Activated T-helper 1 cell treated with anti-CD3 and anti-CD28 coated beads, Interleukin-2, amount 50 U/mL, for 16 hours (primary cell): ENCODE measurements at places on chromosomes 13 and 19.
A peak's percentile ranks its signal among the peaks of the same experiment; 100 is the strongest.

DNA sequence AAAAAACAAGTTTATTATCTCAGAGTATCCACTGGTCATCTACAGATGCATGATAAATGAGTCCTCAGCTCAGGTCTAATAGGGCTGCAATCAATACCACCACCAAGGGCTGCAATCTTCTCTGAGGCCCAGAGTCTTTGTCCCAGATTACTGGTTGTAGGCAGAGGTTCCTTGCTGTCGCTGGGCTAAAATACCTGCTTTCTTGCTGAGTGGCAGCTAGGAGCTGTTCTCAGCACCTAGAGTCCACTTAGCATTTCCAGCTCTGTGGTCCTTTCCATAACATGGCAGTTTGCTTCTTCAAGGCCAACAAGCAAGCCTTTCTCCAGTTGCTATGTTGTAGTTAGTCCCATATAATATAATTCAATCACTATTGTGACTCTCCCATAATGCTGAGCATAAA is 351.3 kb downstream of the SLITRK1 start:
- no peak for DNase-seq

- DNase-seq, result peak; percentile 98
Measured at GRCh38 chr19:47745010-47745901, at the start of gene NOP53. Gene NOP53, plus strand, starts transcription at chr19:47745546. Its CDS starts 14 bp downstream, at chr19:47745560.

DNA sequence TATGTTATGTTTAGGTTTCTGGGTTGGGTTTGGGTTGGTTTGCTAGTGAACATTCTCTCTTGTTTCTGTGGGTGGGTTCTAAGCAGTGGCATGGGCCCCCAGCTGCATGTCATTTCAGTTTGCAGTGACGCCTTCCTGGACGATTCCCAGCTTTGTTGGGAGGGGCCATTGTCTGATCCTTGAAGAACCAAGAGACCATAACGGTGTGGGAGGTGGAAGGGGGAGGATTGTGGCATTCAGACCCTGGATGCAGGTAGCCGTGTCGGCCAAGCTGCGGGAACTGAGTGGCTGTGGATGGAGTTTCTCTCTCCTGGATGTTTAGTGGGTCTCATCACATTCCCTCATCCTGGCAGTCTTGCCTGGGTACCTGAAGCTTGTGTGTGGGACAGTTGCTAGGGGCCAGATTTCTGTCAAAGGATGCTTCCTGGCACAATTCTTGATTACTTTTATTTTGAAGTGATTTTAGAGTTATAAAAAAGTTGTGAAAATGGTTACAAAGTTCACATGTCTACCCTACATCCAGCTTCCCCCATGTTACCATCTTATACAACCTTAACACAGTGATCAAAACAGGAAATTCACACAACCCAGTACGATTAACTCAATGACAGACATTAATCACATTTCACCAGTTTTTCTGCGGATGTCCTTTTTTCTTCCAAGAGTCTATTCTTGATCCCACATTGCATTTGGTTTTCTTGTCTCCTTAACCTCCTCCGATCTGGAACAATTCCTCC is 123.8 kb downstream of the SIPA1L3 start:
- DNase-seq, result no peak

DNA sequence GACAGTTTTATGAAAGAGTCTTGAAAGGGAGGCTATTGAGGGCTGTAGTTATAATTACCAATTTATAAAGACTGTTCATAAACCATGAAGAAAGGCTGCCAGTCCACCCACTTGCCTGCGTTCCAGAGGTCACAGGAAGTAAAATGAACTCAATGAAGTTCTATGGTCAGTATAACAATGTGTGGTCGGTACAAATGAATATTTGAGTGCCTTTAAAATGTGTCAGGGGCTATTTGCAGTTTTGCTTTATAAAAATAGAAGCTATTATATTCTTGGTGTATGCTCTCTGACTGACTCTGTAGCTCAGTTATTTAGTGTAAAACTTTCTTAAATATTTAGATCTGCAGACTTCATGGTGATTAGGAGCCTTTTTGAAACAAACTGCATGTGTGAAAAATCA is 47.0 kb downstream of the ESD start:
- DNase-seq, result no peak

- DNase-seq, result no peak
Measured at GRCh38 chr13:97245011-97245410, 22.9 kb downstream of the MBNL2 start.

GRCh38 chr13:44465318-44465717 is 91.7 kb downstream of the SERP2 start:
- DNase-seq, result no peak

DNA sequence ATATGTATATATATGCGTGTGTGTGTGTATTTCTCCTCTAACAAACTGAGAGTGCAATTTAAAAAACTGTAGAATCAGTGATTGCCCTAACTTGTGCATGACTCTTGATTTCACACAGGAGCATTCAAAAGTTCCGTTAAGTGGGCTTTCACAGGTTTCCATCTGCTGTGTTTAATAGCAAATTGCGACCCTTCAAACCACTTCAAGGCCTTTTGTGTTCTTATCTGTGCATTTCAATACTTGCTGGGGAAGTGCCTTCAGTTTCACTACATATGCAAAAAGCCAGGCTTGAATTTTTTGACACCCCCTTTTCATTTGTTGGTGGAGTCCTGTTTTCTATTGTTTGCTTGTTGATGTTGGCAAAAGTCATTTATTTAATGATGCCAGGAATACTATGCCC is 158.0 kb downstream of the TM9SF2 start:
- no peak for DNase-seq

DNA sequence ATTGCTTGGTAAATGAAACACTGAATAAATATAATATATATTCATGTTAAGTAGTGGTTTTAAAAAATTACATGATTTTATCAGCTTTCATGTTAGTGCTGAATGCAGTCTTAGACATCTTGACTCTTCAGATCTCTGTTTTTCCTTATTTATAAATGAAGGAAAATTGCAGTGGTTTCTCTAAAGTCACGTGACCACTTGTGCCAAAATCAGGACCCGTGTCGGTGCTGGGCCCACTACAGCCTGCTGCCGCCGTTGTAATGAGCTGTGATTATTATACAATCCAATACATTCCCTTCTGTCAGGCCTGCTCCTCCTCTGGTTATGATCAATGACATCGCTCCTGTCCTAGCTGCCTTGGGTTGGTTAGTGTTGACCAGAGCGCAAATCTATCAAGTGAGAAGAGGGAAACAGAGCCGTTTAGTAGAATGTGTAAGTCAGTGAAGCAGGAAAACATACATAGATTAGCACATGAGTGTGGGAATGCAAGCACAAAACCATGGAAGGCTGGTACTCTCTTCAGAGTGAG is 88.2 kb downstream of the AKAP11 start:
- no peak for DNase-seq

DNA sequence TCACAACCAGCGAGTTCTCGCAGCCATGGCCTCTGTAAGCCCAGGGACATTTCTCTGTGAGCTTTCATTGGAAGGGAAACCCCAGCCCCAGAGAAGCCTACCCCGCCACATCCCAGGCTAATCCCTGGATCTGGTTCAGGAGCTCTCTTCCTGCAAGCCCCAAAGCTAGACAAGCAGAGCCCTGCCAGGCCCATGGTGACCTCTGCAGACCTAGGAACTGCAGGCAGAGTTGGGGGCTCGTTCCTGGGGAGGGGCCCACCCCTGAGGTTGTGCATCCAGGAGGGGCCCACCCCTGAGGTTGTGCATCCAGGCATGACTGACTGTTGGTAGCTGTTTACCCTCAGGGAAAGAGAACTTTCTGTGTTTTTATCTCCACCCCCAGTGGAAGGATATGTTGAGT is 21.7 kb downstream of the KCTD15 start:
- no peak for DNase-seq

DNA sequence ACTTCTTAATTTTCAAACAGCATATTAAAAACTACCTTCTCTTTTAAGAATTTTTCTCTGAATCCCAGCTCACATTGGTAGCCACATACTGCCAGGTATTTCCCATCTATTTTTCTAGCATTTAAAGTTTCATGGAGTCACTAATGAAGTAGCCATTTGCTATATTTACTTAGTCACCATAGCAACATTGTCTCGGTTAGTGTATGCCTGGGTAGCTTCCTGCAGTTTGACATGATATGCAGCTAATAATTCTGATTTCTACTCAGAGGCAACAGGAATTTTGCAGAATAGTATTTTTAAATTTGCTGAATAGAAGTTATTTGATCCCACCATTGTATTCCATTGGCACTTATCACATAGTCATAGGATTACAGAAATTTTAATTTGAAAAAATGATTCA is 30.9 kb upstream of the KCTD4 start:
- DNase-seq, result no peak

DNA sequence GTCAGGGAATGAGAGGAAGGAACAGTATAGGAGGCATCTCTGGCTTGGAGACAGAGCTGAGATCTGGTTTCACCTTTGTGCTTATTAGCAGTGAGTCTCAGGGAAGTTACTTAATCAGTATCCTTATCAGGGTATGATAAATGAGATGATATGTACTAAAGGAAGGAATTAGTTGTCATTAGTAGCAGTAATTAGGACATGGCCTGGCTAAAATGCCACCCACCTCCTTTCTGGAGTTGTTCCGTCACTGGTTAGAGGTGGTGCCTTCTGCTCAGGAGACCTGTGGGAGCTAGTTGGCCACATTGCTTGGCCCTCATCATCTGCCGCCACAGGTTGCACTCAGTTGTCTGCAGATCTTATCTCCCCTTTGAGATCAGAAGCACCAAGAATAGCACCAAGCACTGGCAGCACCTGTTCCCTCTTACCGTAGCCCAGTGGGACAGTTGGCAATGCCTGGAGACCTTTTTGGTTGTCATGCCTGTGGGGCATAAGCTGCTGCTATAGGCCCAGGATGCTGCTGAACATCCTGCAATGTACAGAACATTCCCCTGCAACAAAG is 4.7 kb downstream of the GPATCH1 start:
- no peak for DNase-seq

- DNase-seq, result no peak
Measured at GRCh38 chr13:28022848-28023518, 34.5 kb upstream of the URAD start.
